ENCODE measurements at places on chromosomes 3 and 15. TPM values are rescaled to one million over a fixed set of nuclear protein-coding genes. Genes with fewer than 3 reads are reported as not detected.

The UBA3 gene
- total RNA-seq: 95.8 TPM

The EIF4E3 gene
- total RNA-seq: 17.9 TPM

The EEFSEC gene
- total RNA-seq: 23.8 TPM

The CCRL2 gene
- 1.6 TPM for total RNA-seq

The WNT5A gene
- total RNA-seq: 0.05 TPM

The EXD1 gene
- not detected for total RNA-seq

DNA sequence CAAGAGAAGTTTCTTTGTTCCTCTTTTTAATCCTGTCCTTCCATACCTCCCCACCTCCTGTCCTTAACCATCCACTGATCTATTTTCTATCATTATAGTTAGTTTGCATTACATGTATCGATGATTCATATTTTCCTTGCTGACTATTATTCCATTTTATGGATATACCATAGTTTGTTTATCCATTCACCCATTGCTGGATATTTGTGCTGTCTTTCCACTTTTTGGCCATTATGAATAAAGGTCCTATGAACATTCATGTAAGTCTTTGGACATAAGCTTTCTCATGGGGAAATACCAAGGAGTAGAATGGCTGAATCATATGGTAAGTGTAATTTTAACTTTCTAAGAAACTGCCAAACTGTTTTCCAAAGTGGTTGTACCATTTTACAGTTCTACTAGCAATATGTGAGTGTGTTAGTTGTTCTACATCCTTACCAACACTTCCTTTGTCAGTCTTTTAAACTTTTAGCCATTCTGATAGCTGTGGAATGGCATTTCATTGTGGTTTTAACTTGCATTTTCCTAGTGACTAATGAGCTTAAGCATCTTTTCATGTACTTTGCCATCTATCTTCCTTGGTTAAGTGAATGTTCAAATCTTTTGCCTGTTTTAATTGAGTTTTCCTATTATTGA lies 11.7 kb downstream of the ATP6V1A start:
- peaks cover 8% of the 10 kb centered on the region for H3K4me1 ChIP-seq
- no peak for DNase-seq

- DNase-seq: no peak
- H3K4me1 ChIP-seq: no peaks in the 10 kb centered on the region
- H3K36me3 ChIP-seq: no peaks in the 10 kb centered on the region
- no peak overlapping the region for H3K4me3 ChIP-seq
- no peak overlapping the region for H3K27ac ChIP-seq
Observed at GRCh38 chr15:71237456-71238188, 122.4 kb downstream of the THSD4 start.

DNA sequence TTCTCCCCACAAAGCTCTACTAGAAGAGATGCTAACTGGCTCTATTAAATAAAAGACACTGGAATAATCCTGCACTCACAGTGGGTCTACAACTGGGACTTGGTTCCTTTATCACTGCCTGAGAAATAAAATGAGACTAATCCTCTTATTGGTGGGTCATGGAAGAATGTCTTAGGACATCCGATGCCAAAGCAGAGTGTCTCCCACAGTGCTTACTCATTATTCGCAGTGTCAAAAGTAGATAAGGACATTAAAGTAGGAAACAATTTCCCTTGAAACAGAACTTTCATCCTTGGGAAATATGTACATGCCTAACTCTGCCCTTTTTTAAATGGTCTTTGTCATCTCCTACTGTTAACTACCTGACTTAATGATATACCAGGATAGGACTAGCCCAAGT lies 71.5 kb downstream of the GSK3B start:
- H3K27me3 ChIP-seq: no peaks in the 10 kb centered on the region
- DNase-seq: no peak
- no peaks in the 10 kb centered on the region for H3K36me3 ChIP-seq
- H3K27ac ChIP-seq: no peak overlapping the region
- peaks cover 34% of the 10 kb centered on the region for H3K4me1 ChIP-seq

- no peak for DNase-seq
- H3K36me3 ChIP-seq: no peaks in the 10 kb centered on the region
- no peak overlapping the region for H3K27ac ChIP-seq
- H3K27me3 ChIP-seq: peaks cover 15% of the 10 kb centered on the region
- no peaks in the 10 kb centered on the region for H3K4me1 ChIP-seq
- no peak overlapping the region for H3K4me3 ChIP-seq
Observed at GRCh38 chr15:42133356-42133755, 23.1 kb downstream of the PLA2G4F start.

DNA sequence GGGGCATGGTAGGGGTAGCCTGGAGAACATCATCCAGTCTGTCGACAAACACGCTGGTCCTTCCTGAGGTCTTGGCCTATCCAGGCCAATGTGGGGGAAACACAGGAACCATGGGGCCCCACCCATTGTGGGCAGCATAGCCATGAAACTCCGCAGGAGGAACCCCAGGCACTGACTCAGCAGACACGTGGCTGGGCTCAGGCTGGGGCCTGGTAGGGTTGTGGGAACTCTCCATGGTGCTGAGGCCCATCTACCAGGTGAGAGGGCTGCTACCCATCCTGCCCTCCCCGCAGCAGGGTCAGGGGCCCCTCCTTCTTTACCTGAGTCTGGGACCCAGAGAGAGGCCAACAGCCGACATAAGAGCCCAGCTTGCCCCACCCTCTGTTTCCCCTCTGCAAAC lies 22.6 kb upstream of the CACNA2D2 start:
- peaks cover 14% of the 10 kb centered on the region for H3K27me3 ChIP-seq
- H3K27ac ChIP-seq: no peak overlapping the region
- DNase-seq: peak; percentile 50
- H3K4me3 ChIP-seq: no peak overlapping the region
- H3K36me3 ChIP-seq: no peaks in the 10 kb centered on the region

GRCh38 chr3:45055411-45056143 lies 29.5 kb downstream of the CLEC3B start:
- H3K27me3 ChIP-seq: peaks cover 1% of the 10 kb centered on the region
- peaks cover 46% of the 10 kb centered on the region for H3K4me1 ChIP-seq
- H3K27ac ChIP-seq: no peak overlapping the region
- no peaks in the 10 kb centered on the region for H3K36me3 ChIP-seq

DNA sequence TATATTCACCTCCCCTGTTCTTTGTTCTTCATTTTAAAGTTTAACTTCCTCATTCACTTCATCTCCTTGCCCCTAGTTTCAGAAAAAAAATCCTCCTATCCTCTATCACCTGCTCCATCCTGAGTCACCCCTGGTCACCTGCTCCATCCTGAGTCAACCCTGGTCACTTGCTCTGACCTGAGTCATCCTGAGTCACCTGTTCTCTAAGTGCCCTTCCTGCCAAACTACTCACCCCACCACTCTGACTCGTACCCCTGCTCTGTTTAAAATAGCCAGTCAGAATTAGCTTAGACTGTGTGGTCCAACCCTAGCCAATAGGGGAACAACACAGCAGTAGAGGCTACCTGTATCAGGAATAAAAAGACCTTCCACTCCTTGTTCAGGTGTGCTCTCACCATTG lies 716.9 kb downstream of the ZBBX start:
- no peaks in the 10 kb centered on the region for H3K4me1 ChIP-seq
- no peak overlapping the region for H3K27ac ChIP-seq
- H3K4me3 ChIP-seq: no peak overlapping the region
- H3K36me3 ChIP-seq: no peaks in the 10 kb centered on the region

- H3K27me3 ChIP-seq: no peaks in the 10 kb centered on the region
- no peak overlapping the region for H3K4me3 ChIP-seq
- H3K36me3 ChIP-seq: no peaks in the 10 kb centered on the region
- H3K27ac ChIP-seq: peak overlapping the region; percentile 8
- H3K4me1 ChIP-seq: peaks cover 15% of the 10 kb centered on the region
Observed at GRCh38 chr15:77493324-77493907, 72.7 kb downstream of the HMG20A start.

- DNase-seq: no peak
- H3K36me3 ChIP-seq: no peaks in the 10 kb centered on the region
- peaks cover 45% of the 10 kb centered on the region for H3K4me1 ChIP-seq
- peak overlapping the region; percentile 83 for H3K27ac ChIP-seq
Observed at GRCh38 chr3:57803647-57804081, 47.6 kb downstream of the SLMAP start.

- DNase-seq: no peak
- peaks cover 17% of the 10 kb centered on the region for H3K27me3 ChIP-seq
- no peak overlapping the region for H3K4me3 ChIP-seq
- H3K27ac ChIP-seq: no peak overlapping the region
Observed at GRCh38 chr3:9499455-9500107, 54.0 kb downstream of the LHFPL4 start.

DNA sequence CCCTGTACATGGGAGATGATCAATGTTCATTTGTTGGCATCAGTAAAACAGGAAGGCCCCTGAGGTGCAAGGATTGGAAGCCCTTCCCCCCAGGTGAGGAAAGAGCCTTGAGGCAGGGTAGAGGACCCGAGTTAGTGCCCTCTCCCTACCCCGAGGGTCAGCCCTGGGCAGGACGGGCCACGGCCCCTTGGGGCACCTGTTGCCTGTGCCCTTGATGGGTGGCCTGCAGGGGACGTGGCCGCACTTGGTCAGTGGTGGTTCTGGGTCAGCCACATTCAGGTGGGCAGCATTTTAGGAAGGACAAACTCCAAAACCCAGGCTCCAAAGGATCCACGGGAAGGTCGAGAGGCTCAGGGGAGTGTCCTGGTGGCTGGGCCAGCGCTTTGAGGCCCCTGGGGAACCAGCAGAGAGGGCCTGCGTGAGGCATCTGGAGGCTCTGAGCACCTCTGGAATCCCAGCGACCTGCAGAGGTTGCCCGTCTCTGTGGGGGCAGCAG lies 15.8 kb upstream of the RPUSD3 start:
- H3K4me3 ChIP-seq: no peak overlapping the region
- H3K27ac ChIP-seq: no peak overlapping the region
- DNase-seq: no peak
- H3K4me1 ChIP-seq: no peaks in the 10 kb centered on the region
